ENCODE measurements at places on chromosomes 13 and 19.
A peak's percentile ranks its signal among the peaks of the same experiment; 100 is the strongest.

- no peak for DNase-seq
Measured at GRCh38 chr13:99356262-99357091, 49.3 kb upstream of the GPR183 start.

GRCh38 chr13:105327581-105328126, 1207.8 kb downstream of the EFNB2 start:
- DNase-seq: peak; percentile 56

GRCh38 chr13:96783511-96783910, 210.8 kb downstream of the OXGR1 start:
- DNase-seq: no peak

DNA sequence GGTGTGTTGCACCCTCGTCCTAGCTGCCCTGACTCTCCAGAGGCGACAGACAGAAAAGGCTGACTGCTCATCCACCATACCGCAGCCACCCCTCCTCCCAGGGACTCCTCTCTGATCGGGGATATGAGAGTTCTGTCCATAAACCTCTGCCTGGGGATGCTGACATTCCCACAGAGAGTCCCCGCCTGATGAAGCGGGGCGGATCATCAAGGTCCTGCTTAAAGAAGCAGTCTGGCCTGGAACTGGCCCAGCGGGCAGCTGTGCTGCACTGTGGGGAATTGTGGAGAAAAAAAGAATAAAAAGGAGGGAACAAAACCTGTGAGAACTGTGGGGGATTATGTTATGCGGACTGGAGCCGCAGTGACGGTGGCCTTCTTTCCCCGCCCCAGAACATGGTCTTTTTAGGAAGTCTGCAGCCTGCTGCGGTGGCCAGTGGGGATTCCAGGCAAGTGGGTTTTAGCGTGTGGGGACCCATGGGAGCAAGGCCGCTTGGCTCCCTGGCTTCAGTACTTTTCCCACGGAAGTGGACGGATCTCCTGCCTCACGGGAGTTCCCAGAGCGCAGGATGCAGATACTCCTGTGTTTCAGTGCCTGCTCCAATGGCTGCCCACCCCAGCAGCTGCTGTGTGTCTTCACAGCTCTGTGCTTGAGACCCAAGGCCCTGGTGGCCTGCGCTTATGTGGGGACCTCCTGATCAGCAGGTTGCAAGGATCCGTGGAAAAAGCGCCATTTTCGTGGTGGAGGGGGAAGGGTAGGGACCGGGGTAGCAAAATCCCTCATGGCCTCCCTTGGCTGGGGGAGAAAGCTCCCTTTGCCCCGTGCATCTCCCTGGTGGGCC, 1456.2 kb upstream of the SLC10A2 start:
- DNase-seq: no peak

DNA sequence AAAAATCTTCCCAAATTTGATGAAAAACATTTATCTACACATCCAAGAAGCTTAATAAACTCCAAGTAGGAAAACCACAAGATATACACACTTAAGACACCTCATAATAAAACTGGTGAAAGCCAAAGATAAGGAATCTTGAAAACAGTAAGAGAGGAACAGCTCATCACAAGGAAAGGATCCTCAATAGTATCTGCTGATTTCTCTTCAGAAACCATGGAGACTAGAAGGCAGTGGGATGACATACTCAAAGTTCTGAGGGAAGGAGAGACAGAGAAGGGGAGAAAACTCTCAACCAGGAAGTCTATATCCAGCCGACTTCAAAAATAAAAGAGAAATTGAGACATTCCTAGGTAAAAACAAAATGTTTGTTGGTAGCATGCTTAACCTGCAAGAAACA, 45.7 kb downstream of the LNX2 start:
- DNase-seq: no peak

GRCh38 chr19:17950310-17951156, 16.4 kb upstream of the KCNN1 start:
- DNase-seq: no peak

- DNase-seq: no peak
Measured at GRCh38 chr13:79237981-79238380, 168.1 kb downstream of the RBM26 start.

GRCh38 chr19:13705201-13705600, 59.1 kb upstream of the MRI1 start:
- no peak for DNase-seq

DNA sequence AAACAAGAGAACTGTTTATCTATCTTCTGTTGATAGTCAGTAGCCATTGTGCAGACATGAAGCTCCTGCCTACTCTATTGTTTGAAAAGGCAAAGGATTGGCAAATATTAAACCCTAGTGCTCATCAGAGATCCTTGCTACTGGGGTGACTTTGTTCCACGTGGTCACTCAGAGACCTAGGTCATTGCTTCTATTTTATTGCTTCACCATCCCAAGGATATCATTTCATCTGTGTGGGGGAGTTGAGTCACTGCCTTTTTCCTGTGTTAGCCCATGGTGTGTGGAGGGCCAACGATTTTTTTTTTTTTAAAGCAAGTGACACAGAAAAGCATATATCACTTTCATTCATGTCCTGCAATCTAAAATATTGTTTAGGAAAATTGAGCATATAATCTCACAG, 254.1 kb upstream of the RXFP2 start:
- DNase-seq: no peak

GRCh38 chr19:17784201-17785008, 10.5 kb upstream of the B3GNT3 start:
- peak; percentile 81 for DNase-seq

- DNase-seq: no peak
Measured at GRCh38 chr13:102825400-102825799, 20.4 kb upstream of the ERCC5 start.

DNA sequence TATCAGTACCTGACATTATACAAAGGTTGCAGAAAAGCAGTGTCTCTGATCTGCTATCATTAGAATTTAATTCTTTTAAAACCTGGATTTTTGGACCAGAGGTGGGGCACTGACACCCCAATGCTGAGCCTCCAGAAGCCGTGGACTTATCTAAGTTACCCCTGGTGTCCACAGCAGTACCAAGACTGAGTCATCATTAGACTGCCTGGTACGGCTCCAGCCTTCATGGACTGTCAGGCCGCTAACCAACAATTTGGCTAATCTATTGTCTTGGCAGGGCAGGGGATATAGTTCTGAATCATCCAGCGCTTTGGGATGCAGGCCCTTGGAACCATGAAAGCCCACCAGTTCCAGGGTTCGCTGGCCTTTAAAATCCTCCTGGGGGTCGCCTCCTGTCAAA, 78.3 kb downstream of the TSHZ3 start:
- no peak for DNase-seq

DNA sequence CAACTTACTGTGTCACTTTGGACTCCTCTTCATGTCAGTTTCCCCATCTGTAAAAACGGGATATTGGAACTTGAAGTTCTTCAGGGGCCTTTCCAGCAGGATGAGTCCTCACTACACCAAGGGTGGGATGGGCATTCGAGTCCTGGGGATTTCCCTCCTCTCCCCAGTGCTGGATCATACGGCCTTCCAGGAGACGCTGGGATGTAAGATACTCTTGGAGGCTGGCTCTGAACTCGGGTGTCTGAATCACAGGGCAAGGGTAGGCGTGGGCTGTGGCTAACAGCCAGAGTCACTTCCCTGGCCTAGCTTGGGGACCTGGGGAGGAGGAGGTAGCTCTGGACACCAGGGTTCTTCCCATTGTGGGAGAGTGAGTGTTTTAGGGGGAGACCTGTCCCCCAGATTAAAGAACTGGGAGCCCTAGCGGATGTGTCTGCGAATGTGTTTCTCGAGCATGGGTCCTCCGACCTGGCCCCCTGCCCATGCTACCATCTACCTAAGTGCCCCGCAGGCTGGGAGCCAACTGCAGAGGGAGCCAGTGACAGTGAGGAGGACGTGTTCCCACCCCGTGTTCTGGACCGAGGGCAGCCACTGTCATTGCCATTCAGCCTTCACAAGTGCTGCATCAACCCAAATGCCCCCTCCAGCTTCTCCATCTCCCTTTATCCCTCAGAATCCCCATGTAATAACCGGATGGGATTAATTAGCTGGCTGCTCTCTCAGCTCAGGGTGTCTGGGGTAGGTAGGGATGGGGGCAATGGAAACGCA, 2.4 kb upstream of the CYTH2 start:
- DNase-seq: peak; percentile 42

DNA sequence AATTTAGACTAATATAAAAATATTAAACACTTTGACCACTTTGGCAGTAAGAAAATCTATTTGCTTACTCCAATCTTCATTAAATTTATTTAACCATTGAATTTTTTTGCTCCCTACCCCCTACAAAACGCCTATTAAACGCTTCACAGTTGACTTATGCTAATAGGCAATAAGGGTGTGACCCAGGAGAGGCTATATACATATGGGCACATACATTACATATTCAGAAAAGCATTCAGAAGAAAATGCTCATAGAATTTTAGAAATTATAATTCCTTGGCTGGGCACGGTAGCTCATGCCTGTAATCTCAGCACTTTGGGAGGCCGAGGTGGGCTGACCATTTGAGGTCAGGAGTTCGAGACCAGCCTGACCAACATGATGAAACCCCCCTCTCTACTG, 95.6 kb upstream of the STARD13 start:
- DNase-seq: no peak

DNA sequence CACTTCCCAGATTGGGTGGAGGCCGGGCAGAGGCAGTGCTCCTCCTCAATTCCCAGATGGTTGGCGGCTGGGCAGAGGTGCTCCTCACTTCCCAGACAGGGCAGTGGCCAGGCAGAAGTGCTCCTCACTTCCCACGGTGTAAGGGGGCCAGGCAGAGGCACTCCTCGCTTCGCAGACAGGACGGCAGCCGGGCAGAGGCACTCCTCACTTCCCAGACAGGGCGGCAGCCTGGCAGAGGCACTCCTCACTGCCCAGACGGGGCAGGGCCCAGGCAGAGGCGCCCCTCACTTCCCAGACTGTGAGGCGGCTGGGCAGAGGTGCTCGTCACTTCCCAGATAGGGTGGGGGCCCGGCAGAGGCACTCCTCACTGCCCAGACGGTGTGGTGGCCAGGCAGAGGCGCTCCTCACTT, 36.6 kb upstream of the SLAIN1 start:
- no peak for DNase-seq

DNA sequence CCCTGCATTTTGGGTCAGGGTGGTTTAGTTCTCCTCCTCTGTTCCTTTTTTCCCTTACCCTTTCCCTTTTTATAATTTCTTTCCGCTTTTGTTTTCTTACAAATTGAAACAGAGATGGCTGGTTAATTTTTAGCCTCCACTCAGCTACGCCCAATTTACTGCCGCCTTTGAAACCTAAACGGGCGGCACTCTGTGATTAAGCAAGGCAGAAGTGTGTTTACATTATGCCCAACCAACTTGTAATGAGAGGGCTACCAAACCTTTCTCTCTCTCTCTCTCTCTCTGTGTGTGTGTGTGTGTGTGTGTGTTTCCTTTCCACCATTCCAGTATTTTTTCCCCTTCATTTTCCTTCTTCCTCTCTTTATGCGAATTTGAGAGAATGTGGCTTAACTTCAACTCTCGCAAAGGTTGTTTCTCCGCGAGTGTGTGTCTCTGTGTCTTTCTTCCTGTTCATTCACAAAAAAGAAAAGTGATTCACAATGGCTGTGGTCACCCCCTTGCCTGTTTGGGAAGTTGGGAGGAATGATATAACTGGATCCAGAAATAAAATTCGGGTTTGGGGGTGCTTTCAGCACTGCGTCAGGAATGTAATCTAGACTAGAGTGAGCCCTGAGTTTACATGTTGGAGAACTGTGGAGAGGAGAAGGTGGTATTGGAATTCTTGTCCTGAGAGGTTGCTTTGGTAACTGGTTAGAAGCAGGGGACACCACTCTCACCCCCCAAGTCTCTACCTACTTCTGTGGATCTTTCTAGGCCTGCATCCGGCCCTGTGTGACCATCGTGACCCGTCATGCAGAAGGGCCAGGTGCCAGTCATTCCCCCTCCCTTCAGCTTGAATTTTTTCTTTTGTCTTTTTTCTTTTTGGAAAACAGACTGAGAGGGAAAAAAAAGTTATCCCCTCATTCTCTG, 31.4 kb downstream of the NFIX start:
- DNase-seq: peak; percentile 73

DNA sequence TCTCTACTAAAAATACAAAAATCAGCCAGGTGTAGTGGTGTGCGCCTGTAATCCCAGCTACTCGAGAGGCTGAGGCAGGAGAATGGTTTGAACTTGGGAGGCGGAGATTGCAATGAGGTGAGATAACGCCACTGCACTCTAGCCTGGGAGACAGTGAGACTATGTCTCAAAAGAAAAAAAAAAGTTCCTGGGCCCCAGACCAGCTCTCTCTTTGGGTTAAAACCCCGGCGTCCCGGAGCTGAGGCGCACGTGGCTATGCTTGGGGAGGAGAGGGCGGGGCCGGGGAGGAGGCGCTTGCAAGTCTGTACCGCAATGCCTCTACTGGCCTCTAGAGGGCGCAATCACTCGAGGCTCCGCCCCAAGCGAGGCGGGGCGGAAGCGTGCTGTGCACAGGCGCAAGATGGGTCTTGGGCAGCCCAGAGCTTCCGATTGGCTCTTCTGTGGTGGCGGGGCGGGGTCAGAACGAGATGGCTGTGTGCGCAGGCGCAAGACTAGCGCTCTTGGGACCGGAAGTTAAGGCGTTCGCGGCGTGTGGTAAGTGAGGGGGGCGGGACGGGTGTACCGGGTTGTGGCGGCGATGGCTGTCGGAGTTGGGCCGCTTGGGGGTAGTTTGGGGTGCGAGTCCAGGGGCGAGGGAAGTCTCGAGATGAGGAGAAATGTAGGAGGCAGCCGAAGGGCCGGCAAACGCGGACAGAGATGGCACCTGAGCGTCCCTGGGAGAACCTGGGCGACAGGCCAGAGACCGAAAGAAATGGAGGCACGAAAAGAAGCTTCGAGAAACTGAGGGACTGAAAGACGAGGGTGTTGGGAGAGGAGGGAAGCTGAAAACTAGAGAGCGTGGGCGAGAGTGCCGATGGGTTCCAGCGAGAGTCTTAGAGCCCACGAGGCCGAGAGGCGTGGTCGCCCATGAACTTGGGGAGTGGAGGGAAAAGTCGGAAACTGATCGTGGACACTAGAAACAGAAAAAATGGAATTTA, at the start of gene DHX34:
Gene DHX34, plus strand, starts transcription at position 497 of the 977 bp plus-strand sequence. CDS start 3,716 bp downstream, outside the sequence.
- peak; percentile 96 for DNase-seq

All from NCI-H1105 (cell line).